ENCODE measurements at places on chromosomes 7 and 10.

DNA sequence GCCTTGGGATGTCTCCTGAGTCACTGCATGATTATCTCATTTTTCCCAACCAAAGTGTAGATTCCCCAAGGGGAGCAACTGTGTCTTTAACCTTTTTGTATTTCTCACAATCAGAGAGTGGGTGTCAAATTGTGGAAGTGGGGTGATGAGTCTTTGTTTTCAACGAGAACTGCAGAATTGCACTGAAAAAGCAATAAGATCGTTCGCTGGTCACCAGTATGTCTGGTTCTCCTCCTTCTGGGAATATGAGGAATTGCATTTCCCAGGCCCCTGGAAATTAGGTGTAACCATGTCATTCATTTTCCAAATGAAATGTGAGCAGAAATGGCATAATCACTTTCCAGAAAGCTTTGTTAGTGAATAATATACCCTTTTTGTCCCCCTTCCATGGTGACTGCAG is 326.9 kb downstream of the GPAM start:
- DNase-seq, result no peak

DNA sequence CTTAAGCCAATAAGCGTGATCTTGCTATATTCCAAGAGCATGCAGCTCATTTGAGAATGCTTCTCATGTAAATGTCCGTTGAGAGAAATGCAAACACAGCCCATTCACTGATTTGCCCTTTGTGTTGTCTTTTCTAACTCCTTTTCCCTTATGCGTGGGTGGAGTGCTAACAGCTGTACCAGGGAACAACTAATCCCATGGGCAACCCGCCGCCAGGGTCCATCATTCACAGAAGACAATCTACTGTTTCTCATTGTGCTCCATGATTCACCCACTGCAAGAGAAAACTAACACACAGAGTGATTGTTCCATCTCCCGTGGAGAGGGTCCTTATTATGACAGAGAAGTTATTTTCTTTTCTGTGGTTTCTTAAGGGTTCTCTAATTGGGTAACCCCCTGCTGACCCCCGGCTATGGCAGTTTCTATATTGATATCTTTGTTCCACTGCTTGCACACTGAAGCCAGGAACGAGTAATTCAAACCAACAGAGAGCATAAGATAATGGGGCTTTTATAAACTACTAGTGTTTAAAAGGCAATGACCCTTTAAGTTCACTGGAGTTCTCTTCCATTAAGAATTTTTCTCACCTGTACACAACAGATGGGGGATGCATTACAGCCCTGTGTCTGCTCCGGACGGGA is 298.7 kb downstream of the BAMBI start:
- DNase-seq, result no peak

DNA sequence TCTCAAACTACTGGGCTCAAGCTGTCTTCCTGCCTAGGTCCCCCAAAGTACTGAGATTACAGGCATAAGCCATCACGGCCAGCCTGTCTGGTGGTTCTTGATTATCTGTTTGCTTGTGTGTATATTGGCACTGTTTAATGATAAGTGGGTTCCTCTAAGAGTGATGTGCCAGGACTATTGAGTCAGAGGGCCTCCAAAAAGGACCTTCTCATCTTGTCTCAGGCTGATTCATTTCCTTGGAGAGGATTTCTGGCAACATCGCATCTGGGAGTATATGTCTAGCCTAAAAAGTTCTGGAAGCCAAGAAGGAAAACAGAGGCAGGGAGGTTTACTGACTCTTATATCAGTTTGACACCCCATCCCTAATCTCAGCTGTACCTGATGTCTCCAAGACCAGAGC is 27.1 kb upstream of the AKAP9 start:
- no peak for DNase-seq

DNA sequence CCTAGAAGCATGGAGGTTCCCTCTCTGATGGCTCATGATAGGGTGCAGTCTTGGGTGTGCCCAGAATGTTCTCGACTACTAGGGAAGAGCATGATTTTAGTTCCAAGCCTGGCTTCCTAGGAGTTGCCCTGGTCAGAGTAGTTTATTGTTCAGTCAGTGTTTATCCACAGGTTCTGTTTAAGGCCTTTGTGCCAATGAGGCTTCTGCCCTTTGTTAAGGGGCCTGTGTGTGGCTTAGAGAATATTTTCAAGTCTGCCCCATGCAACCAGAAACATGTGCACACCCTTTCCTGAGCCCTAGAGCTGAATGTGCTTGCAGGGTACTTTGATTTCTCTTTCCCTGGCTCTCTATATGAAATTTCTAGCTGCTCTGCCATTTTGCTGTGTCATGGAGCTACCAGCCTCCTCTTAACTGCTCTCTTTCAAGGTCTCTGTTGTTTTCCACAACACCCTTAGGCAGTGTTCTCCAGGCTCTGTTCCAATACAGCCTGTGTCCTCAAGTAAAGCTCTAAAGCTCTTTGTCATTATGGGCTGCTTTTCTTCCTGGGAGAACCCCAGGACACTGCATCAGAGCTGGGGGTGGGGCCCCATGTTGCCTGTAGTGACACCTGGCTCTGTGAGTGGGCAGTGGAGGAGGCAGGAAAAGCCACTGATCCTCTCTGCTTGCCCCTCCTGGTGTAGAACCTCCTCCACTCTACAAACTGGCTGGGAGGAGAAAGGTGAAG is 34.1 kb upstream of the TSPAN33 start:
- DNase-seq, result no peak

DNA sequence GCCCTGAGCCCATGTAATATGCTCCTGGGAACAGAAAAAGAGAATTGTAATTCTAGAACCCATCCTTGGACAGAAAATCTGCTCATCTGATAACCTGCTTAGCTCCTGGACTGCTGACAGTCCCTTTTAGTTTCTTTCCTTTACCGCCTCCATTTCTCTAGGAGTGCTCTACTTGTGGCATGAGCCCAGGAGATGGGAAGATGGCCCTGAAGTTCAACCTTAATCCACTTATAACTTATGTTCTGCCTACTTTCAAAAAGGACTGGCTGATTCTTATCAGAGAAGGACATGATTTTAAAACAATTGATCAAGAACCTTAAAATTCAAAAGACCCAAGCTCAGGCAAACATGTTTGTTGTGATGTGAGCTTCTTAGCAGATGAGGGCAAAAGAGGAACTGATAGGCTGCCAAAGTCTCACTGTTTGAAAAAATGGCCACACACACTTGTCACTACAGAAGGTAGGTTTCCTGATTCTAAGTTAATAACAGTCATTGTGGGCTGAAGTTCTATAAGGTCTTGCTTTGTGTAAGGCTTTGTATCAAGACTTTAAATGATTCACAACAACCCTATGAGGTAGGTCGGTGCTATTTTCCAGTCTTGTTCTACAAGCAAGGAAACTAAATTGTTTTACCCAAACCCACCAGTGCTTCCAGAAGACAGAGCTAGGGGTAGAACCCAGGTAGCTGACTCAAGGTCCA is 94.3 kb upstream of the AFAP1L2 start:
- no peak for DNase-seq

- DNase-seq, result no peak
Measured at GRCh38 chr10:77810446-77811335, 115.9 kb downstream of the DLG5 start.

- no peak for DNase-seq
Measured at GRCh38 chr7:50069613-50070012, 23.4 kb downstream of the ZPBP start.

DNA sequence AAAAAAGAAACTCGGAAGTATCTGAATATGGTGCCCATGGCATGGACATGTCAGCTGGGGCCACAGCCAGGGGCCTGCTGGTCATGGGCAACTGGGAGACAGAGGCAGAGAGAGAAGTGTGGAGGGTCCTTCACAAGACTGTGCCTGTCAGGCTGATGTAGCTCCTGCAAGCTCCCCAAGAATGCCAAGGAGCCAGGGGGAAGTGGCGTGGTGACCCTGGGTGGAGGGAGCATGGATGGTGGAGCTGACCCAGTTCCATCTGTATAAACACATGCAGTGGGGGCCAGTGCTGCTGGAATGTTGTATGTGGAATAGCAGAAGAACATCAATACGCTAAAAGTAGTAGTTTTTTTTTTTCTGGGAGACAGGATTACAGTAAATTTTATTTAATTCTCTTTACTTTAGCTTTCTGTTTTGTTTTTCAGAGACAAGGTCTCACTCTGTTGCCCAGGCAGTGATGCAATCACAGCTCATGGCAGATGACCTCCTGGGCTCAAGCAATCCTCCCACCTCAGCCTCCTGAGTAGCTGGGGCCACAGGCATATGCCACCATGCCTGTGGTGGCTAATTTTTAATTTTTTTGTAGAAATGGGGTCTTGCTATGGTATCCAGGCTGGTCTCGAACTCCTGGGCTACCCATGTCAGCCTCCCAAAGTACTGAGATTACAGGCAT is 10.5 kb upstream of the ZMIZ2 start:
- no peak for DNase-seq

GRCh38 chr10:47046321-47047126 is 135.3 kb downstream of the PTPN20 start:
- DNase-seq, result no peak

DNA sequence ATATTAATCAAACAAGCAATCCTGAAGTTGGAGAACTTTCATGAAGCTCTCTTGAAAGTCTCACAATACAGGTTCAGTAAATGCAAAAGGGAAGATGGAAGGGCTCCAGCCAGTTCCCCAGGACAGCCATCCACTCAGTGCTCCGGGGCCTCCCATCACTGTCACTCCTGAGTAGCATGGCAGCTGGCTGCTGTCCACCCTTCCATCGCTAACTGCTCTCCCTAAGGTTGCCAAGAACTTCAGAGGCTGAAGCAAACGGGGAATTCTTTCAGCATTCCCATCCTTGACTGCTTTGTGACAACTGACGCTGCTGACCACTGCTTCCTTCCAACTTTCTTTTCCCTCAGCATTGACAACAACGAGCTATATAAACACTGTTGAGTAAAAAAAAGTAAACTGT is 69.1 kb downstream of the VPS41 start:
- no peak for DNase-seq

- no peak for DNase-seq
Measured at GRCh38 chr10:96878057-96878456, 46.0 kb downstream of the LCOR start.

DNA sequence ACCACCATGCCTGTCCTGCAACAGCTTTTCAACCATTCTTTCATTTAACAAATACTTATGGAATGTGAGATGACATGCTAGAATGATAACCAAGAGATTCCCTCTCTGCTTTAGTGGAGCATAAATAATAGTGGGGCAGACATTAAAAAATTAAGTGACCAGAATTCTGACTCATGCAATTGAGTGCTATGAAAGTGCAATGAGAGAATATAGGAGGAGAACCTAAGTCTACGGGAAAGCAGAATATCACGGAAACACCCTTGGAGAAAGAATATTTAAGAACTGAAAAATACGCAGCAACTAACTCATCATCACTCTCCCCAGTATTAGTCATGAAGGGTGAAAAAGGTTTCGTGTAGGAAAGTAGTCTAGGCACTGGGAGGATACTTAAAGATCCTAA is 7.1 kb downstream of the KIF5B start:
- DNase-seq, result no peak

DNA sequence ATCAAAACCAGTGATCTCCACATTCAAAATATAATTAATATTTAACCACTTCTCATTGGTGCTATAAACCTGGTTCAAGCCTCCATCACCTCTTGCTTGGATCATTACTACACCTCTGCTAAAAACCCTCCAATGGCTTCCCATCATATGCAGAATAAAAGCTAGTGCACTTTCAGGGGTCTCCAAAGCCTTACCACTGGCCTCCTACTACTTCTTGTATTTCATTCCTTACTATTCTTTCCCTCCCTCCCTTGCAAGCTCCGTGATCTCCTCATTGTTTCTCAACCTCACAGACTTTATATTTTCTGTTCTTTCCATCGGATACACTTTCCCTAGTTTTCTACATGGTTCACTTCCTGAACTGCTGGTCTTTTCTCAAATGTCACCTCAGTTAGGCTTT is 31.5 kb downstream of the LMOD2 start:
- no peak for DNase-seq

DNA sequence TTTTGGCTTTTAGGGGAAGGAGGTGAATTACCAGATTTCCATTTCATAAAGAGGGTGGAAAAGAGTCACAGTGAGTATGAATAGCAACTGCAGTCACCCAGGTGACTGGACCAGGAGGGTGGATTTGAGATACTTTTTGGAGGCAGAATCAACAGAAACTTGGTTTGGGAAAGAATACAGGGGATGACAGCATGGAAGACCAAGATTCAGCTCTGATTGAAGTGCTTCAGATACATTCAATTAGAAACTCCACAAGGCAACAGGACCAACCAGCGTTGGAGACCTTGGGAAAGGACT is 83.0 kb downstream of the SGMS1 start:
- DNase-seq, result no peak

DNA sequence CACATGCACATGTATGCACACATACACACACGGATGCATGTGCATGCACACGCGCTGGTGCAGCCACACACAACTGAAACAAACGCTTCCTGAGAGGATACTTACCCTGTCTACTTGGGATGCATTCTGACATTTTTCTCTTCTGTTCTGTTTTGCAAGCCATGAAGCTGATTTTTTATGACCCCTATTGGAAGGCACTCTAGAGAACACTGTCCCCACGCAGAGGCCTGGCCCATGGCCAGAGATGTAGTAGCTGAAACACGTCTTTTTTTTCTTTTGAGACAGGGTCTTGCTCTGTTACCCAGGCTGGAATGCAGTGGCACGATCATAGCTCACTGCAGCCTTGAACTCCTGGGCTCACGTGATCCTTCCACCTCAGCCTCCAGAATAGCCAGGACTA is 47.9 kb downstream of the VWA2 start:
- DNase-seq, result no peak

- DNase-seq, result no peak
Measured at GRCh38 chr7:128168667-128169210, 72.3 kb upstream of the LEP start.

DNA sequence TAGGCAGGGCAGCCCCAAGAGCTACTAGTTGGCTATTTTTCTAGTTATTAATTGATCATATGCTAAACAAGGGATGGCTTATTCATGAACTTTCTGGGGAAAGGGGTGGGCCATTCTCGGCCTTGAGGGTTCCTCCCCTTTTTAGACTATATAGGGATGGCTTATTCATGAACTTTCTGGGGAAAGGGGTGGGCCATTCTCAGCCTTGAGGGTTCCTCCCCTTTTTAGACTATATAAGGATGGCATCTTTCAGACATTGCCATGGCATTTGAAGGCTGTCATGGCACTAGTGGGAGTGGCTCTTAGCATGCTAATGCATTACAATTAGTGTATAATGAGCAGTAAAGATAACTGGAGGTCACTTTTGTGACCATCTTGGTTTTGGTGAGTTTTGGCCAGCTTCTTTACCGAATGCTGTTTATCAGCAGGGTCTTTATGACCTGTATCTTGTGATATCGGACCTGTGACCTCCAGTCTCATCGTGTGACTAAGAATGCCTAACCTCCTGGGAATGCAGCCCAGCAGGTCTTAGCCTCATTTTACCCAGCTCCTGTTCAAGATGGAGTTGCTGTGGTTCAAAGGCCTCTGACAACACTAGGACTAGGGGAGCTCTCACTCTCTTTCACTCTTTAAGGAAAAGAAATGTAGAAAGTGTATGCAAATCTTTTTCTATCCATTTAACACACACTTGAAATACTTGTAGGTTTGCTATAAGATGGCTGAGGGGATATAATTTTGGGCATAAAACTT is 7.8 kb downstream of the FHIP2A start:
- no peak for DNase-seq

GRCh38 chr10:131856441-131857094 is 44.2 kb upstream of the PPP2R2D start:
- DNase-seq, result no peak

GRCh38 chr10:7464691-7465090 is 53.9 kb upstream of the SFMBT2 start:
- no peak for DNase-seq

GRCh38 chr7:44633254-44634186 is 27.1 kb downstream of the OGDH start:
- no peak for DNase-seq

All from stimulated activated CD4-positive, alpha-beta T cell treated with anti-CD3 and anti-CD28 coated beads, Interleukin-1b, Interleukin-23, amount 100 ng/mL, for 1 hour (primary cell).